Activated naive CD8-positive, alpha-beta T cell treated with anti-CD3 and anti-CD28 coated beads, Interleukin-2, amount 50 U/mL, for 24 hours (primary cell): ENCODE measurements at places on chromosomes 16 and 17.

- H3K27ac ChIP-seq: peak overlapping the region; percentile 93
- H3K4me3 ChIP-seq: no peak overlapping the region
- H3K27me3 ChIP-seq: no peaks in the 10 kb centered on the region
- peaks cover 86% of the 10 kb centered on the region for H3K4me1 ChIP-seq
- DNase-seq: no peak
Measured at GRCh38 chr16:85990861-85991301, 91.9 kb downstream of the IRF8 start.

GRCh38 chr17:79116575-79117368 is 42.1 kb downstream of the ENGASE start:
- no peak overlapping the region for H3K4me3 ChIP-seq
- no peaks in the 10 kb centered on the region for H3K36me3 ChIP-seq
- DNase-seq: no peak

- H3K4me1 ChIP-seq: no peaks in the 10 kb centered on the region
- H3K27me3 ChIP-seq: no peaks in the 10 kb centered on the region
- DNase-seq: no peak
- H3K27ac ChIP-seq: no peak overlapping the region
- H3K36me3 ChIP-seq: no peaks in the 10 kb centered on the region
- no peak overlapping the region for H3K4me3 ChIP-seq
Measured at GRCh38 chr17:73271072-73271471, 9.4 kb upstream of the CPSF4L start.

DNA sequence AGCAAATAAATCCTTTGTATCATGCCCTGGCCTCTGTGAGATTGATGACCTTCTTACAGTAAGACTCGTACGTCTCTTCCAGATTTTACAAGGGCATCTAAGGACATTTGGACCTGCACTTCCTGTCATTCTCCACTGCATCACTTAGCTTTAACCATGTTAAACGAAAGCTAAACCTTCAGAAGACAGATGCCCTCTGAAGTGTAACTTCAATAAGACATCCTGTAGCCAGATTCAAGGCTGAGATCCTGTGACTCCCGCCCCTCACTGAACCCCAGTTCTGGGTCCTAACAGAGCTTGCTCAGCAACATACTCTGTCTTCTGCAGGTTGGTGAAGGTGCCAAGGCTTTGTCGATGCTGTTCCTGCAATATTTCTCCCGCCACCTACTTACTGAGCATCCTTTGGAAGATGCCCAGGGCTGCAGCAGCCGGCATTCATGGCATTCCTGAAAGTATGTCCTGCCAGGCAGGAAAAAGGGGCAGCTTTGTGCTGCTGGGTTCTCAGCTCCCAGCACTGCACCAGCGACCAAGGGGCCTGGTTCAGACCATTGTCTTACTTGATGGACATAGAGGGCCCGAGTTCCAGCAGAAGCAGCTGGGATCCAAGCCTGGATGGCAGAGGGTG is 131.1 kb downstream of the AXIN2 start:
- peaks cover 31% of the 10 kb centered on the region for H3K4me1 ChIP-seq
- H3K27ac ChIP-seq: no peak overlapping the region
- H3K36me3 ChIP-seq: peaks cover 12% of the 10 kb centered on the region
- DNase-seq: no peak
- no peak overlapping the region for H3K4me3 ChIP-seq
- H3K27me3 ChIP-seq: peaks cover 2% of the 10 kb centered on the region

GRCh38 chr16:81707411-81708265 is 71.5 kb upstream of the PLCG2 start:
- H3K27me3 ChIP-seq: no peaks in the 10 kb centered on the region
- no peaks in the 10 kb centered on the region for H3K4me1 ChIP-seq
- peaks cover 12% of the 10 kb centered on the region for H3K36me3 ChIP-seq
- no peak overlapping the region for H3K4me3 ChIP-seq

DNA sequence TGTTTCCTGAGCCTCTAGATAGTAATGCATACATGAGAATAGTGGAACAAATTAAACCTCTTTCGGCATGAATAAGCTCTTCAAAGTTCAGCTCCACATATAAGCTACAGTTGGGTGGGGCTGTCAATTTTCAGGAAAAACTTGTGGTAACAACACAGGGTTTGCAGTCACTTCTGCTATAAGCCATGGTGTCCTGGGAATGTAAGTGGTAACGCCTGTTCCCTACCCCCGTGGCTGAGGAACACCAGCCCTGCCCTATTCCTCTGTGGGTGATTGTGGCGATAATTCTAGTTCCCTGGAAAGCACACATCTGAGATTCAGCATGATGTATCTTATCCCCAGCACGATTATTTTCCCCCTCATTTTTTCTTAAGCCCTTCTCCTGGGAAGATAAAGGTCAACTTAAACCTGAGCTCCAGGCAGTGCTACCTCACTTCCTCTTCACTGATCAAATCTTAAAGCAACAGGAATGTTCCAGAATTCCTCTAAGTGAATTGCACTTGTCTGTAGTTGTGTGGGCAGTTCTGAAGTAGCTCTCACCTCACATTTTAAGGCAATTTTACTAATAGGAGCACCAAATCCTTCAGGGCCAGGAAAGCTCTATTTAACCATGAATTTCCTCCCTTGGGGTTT is 500.7 kb upstream of the HSBP1 start:
- DNase-seq: no peak
- no peak overlapping the region for H3K4me3 ChIP-seq
- no peaks in the 10 kb centered on the region for H3K27me3 ChIP-seq
- no peaks in the 10 kb centered on the region for H3K4me1 ChIP-seq

GRCh38 chr17:57638284-57638683 is 106.8 kb downstream of the CCDC182 start:
- peaks cover 9% of the 10 kb centered on the region for H3K36me3 ChIP-seq
- H3K27ac ChIP-seq: no peak overlapping the region
- H3K4me3 ChIP-seq: no peak overlapping the region
- H3K27me3 ChIP-seq: no peaks in the 10 kb centered on the region

DNA sequence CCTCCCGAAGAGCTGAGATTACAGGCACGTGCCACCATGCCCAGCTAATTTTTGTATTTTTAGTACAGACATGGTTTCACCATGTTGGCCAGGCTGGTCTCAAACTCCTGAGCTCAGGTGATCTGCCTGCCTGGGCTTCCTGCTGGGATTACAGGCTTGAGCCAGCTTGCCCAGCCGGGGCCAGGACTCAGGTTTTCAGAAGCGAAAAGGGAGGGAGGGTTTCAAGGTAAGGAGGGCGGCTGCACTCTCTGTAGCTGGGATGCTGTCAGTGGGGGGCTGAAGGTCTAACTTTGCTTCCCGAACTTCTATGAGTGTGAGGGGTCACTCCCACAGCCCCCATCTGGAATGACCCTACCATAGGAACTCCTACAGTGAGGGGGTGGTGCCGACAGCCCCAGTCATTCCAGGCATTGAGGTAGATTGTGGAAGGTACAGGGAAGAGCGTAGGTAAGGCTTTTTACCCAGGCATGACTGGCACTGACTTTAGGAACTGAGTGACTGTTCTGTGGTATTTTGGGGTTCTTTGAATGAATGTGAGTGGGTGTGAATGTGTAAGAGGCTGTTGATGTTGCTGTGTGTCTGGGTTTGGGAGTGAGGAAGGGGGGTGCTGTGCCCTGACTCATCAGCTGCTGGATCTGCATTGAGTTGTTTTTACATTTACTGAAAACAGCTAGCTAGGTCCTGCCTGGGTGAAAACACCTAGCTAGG is 3.8 kb upstream of the C1QL1 start:
- H3K4me3 ChIP-seq: peak overlapping the region; percentile 38
- H3K4me1 ChIP-seq: peaks cover 37% of the 10 kb centered on the region
- H3K36me3 ChIP-seq: no peaks in the 10 kb centered on the region

DNA sequence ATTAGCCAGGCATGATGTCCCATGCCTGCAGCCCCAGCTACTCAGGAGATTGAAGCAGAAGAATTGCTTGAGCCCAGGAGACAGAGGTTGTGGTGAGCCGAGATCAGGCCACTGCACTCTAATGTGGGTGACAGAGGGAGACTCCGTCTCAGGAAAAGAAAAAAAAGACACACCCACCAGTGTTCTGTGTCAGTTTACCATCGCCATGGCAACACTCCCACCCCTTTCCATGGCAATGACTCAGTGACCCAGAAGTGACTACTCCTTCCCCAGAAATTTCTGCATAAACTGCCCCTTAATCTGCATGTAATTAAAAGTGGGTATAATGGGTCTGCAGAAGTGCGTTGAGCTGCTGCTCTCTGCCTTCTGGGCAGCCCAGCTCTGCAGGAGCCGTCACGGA is 4.0 kb upstream of the ZC3H18 start:
- peak overlapping the region; percentile 52 for H3K27ac ChIP-seq
- H3K27me3 ChIP-seq: peaks cover 1% of the 10 kb centered on the region
- DNase-seq: peak; percentile 85
- peaks cover 2% of the 10 kb centered on the region for H3K36me3 ChIP-seq
- peak overlapping the region; percentile 26 for H3K4me3 ChIP-seq
- H3K4me1 ChIP-seq: peaks cover 30% of the 10 kb centered on the region

DNA sequence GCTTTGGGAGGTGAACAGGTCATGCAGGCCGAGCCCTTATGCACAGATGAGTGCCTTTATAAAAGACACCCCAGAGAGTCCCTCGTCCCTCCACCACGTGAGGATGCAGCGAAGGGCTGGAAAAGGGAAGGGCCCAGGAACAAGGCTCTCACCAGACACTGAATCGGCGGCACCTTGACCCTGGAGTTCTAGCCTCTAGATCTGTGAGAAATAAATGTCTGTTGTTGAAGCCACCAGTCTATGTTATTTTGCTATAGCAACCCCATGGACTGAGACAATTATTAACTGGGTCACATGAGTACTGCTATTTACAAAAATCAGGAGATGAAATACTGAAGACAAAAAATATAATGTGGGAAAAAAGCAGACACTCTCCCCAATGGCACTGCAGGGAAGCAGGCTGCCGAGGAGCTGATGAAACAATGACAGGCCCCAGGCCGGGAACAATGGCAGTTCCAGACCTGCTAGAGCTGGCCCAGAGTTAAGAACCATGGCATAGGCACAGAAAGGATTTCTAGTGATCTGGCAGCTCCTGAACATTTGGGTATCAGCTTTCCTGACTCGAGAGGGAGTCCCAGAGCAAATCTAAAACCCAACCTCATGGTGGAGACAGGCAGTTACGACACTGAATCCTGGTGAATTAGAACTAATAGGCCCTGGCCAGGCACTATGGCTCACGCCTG is 17.8 kb upstream of the GGA2 start:
- H3K4me3 ChIP-seq: no peak overlapping the region
- no peaks in the 10 kb centered on the region for H3K4me1 ChIP-seq
- H3K27ac ChIP-seq: no peak overlapping the region
- H3K36me3 ChIP-seq: peaks cover 33% of the 10 kb centered on the region
- DNase-seq: no peak

DNA sequence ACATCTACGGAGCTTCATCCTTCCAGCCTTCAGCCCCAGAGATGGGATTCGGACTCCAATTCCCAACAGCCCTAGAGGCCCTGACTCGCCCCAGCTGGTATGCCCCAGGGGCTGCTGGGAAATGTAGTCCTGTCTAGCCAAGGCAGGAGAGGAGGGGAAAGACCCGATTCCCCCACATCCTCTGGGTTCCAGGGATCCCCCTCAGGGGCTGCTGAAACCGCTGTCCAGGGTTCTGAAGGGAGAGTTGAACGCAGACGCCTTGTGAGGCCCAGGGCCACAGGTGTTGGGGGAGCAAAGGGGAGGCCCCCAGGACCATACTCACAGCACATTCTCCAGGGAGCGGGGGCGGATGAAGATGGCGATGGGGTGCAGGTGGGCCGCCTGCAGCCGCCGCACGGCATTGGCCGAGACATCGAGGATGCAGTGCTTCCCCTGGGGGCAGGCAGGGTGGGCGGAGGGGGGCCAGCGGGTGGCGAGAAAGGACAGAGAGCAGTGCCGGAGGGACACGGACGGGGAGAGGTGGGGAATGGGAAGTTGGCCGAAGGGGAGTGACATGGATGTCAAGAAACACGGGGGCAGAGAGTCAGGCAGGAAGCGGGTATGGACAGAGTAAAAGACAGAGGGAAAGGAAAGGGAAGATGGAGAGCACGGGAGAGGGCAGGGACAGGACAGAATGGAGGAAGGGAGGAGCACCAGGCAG is 12.6 kb upstream of the ASGR1 start:
- H3K36me3 ChIP-seq: no peaks in the 10 kb centered on the region
- no peak overlapping the region for H3K27ac ChIP-seq
- peak; percentile 39 for DNase-seq
- no peaks in the 10 kb centered on the region for H3K27me3 ChIP-seq
- no peak overlapping the region for H3K4me3 ChIP-seq

DNA sequence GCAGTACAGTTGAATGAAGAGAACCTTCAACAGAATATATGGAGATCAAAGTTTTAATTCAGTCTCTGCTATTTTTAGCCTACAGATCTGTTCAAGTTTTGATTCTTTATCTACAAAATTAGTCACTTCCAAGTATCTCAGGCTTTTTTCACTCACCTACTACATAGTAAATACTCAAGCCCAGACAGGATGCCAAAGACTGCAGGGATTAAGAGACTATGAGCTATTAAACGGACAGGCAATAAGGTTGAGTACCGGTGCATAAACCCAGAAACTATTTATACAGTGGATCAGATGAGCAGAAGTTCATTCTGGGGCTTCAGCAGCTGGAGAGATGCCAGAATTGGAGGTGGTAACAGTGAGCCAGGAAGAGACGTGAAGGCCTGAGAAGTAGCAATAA is 18.7 kb upstream of the OR3A1 start:
- no peaks in the 10 kb centered on the region for H3K4me1 ChIP-seq
- no peak overlapping the region for H3K4me3 ChIP-seq
- DNase-seq: no peak

DNA sequence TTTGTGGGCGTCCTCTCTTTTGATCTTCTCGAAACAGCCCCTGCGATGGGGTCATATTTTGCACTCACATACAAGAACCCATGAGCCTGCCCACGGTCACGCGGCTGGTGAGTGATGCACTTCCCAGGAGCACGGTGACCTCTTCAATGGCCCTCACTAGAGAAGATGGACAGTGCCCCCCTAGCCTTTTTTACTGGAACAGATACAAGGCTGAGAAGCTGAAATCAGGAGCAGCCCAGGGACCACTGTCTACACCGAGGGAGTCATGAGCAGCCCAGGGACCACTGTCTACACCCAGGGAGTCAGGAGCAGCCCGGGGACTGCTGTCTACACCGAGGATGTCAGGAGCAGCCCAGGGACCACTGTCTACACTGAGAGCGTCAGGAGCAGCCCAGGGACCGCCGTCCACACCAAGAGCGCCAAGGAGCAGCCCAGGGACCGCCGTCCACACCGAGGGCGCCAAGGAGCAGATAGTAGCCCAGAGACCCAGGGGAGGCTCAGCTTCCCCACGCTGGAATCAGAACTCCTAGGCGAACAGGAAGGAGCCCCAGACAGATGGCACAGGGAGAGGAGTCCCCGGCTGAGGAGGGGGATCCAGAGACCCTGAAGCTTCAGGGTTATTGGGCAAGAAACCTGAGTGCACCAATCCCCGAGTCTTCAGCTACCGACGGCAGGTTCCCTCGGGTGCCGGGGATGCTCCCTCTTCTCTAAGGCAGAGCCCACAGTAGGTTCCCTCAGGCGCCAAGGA is 23.7 kb downstream of the ACSF3 start:
- H3K4me1 ChIP-seq: peaks cover 30% of the 10 kb centered on the region
- H3K27me3 ChIP-seq: no peaks in the 10 kb centered on the region
- DNase-seq: no peak
- no peak overlapping the region for H3K4me3 ChIP-seq
- H3K27ac ChIP-seq: no peak overlapping the region

GRCh38 chr16:6605490-6605889 is 727.2 kb upstream of the RBFOX1 start:
- no peak overlapping the region for H3K27ac ChIP-seq
- H3K36me3 ChIP-seq: no peaks in the 10 kb centered on the region
- H3K4me3 ChIP-seq: no peak overlapping the region
- no peak for DNase-seq
- H3K4me1 ChIP-seq: no peaks in the 10 kb centered on the region

GRCh38 chr16:56897026-56897799 is 32.2 kb downstream of the SLC12A3 start:
- DNase-seq: no peak
- peak overlapping the region; percentile 12 for H3K27ac ChIP-seq
- H3K27me3 ChIP-seq: peaks cover 10% of the 10 kb centered on the region
- no peaks in the 10 kb centered on the region for H3K36me3 ChIP-seq
- H3K4me1 ChIP-seq: peaks cover 30% of the 10 kb centered on the region
- no peak overlapping the region for H3K4me3 ChIP-seq
